Activated CD4-positive, alpha-beta T cell treated with anti-CD3 and anti-CD28 coated beads for 1 hour (primary cell): ENCODE measurements at places on chromosomes 11 and 22.

GRCh38 chr11:47398011-47398410 lies 10.4 kb upstream of the SLC39A13 start:
- no peak for DNase-seq

DNA sequence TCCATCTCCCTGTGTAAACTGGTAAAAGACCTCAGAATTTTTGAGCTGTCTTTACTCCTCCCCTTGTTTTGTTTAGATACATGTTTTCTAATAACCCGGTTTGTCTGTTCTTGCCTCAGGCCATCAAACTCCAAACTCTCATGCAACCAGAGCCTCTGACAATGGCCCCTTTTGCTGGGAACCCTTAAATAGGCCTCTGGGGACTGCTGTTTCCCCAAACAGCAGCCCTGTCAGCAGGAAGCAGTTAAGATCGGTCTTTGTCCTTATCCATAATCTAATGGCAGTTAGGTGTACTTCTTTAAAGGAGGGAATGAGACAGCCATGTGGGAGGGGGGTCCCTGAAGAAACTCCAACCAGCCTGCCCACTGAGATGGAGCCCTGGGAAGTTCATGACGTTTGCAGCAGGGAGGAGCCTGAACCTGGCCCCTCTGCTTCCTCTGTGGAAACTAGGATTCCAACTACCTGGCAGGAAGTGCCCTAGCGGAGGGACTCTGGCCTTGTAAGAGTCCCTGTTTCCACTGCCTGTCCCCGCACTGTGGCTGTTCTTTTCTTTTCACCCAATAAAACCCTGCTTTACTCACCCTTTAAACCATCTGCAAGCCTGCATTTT lies 1354.4 kb downstream of the LRRC4C start:
- no peak for DNase-seq

- no peak for DNase-seq
These were observed 29.1 kb downstream of the MAP6 start for GRCh38 chr11:75639762-75640181.

GRCh38 chr22:32685512-32685911 lies 116.0 kb upstream of the TIMP3 start:
- DNase-seq: no peak

DNA sequence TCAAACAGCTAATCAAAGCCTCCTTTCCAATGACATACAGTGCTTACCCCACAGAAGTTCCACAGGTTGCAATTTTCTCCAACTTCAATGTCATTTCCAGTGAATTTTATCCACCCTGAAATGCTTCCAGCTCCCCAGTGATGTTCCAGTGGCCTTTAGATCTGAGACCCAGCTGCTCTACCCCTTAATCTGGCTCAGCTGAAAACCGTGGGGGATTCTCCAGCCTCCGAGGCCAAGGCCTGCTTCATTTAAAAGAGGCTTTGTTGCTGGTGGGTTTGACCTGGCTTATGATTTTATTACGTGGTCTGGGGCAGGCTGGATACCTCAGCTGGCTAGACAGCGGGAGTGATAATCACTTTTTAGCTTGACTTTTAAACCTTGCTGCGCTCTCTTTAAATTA lies 10.9 kb downstream of the HEPHL1 start:
- DNase-seq: no peak
